Pericardium fibroblast (primary cell): ENCODE measurements at places on chromosomes 12 and 14. TPM values are rescaled to one million over a fixed set of nuclear protein-coding genes. Genes with fewer than 3 reads are reported as not detected.

The PAWR gene
- 10.5 and 16.7 TPM in 2 replicates for total RNA-seq

The OTX2 gene
- total RNA-seq = not detected in 2 replicates

The GARIN6 gene
- not detected in 2 replicates for total RNA-seq

The TGM1 gene
- total RNA-seq = 1.0 and 7.9 TPM in 2 replicates

The PRICKLE1 gene
- 10.4 and 13.1 TPM in 2 replicates for total RNA-seq

The ABHD12B gene
- 0.12 TPM in 1 of 2 replicates, not detected in the other for total RNA-seq

The PTHLH gene
- total RNA-seq = 0.35 and 0.60 TPM in 2 replicates

The SPATS2 gene
- total RNA-seq = 15.3 and 27.0 TPM in 2 replicates

The FAM90A1 gene
- 0.09 and 0.93 TPM in 2 replicates for total RNA-seq
